ENCODE measurements at places on chromosomes 11 and 22.

- DNase-seq: no peak
Observed at GRCh38 chr11:123740787-123741158, 687 bp downstream of the ZNF202 start.

DNA sequence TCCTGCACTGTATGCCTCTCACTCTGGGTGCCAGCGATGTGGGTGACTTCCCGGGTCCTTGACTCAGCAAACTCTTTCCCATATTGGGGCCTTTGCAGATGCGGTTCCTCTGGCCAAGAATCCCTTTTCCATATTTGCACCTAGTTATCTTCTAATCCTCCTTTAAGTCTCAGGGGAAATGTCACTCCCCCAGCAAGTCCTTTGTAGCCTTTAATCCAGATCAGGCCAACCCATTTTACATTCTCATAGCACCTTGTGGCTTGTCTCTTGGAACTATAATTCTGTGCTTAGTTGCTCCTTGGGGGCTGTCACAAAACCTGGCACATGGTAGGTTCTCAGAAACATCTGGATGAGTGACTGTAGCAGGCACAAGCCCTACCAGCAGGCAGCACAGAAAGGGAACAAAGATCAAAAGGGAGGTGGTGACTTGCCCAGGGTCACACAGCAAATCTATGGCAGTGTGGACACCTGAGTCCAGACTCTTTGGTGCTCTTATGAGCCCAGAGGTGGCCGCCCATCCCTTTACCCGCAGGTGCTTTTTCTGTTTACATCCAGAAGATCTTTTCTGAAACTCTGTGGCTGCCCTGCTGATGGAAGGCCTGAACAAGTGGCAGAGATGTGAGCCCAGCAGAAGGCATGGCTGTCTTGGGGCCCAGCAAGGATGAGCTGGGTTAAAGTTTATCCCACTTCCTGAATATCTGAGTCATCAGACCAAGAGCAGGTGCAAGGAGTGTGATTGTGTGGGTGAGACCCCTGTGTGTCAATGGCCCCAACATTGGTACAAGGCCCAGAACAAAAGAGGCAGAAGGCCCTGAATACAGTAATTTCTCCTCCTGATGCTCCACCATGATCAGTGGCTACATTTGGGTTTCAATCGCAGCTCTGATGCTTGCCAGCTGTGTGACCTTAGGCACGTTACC is 78.6 kb upstream of the GRK3 start:
- no peak for DNase-seq

DNA sequence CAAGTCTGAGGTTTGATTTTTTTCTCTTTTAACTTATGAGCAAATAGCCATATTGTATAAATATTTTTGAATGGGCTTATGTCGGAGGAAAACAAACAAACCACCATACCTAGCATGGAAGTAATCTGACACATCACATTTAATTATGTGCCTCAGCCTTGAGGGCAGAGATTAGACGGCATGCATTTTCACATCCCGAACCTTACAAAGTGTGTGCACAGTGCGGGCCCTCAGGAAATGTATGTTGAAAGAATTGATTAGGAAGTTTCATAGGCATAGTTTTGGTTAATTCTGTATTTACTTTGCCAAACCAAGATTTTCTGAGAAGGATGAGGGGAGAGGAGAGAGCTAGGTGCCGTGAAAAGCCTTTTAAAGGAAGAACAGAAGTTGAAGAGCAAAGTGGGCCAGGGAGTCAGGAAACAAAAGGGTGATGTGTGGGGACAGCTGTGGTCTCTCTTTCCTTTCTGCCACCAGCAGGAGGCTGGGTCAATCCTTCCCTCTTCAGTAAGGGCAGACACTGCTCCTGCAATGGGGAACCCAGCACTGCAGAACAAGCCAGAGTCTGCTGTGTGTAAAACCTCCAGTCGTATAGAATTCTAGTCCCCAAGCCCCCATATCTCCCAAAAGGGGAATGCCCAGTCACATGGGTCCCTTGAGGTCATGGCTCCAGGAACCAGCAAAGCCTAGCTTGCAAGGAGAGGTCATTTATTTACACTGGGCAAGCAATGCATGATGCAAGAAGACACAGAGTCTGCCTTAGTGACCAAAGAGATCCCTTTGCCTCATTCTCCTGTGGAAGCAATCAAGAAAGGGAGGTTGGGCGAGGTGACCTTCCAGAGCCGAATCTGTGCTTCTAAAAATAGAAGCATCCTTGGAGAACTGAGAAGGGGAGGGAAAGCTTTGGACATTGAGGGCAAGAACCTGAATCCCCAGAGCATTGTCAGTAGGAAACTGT is 71.1 kb upstream of the OLFML1 start:
- no peak for DNase-seq

GRCh38 chr22:17777005-17777716 is 2.9 kb upstream of the BID start:
- DNase-seq: no peak

- no peak for DNase-seq
Observed at GRCh38 chr11:10164621-10165020, 129.4 kb downstream of the SBF2 start.

DNA sequence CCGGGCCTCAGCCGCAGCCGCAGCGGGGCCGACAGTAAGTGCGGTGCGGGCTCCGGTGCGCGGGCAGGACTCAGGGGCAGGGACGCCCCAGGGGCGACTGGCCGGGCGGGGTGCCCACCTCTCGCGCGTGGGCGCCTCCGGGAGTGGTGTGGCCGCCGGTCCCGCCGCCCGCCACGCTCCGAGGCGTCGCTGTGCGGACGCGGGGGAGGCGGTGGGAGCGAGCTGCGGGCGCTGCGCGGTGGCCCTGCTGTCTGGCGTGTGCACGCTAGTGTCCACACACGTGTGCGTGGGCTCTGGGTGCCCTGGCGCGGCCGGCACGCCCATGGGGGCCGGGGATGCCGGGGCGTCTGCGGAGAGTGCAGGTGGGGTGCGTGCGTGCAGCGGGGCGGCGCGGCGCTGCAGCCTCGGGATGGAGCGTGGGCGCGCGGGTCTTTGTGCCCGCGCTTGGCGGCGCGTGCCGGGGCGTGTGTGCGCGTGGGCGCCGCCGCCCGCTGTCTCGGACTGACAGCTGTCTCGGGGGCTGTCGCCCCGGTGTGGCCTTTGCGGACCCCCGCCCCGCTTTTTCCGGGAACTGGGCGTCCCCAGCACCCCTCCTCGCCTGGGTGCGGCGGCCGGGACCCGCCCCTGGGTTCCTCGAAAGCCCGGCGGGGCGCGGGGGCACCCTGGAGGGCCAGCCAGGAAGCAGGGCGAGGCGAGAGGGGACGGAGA is 804 bp downstream of the KCNK4 start:
- no peak for DNase-seq

DNA sequence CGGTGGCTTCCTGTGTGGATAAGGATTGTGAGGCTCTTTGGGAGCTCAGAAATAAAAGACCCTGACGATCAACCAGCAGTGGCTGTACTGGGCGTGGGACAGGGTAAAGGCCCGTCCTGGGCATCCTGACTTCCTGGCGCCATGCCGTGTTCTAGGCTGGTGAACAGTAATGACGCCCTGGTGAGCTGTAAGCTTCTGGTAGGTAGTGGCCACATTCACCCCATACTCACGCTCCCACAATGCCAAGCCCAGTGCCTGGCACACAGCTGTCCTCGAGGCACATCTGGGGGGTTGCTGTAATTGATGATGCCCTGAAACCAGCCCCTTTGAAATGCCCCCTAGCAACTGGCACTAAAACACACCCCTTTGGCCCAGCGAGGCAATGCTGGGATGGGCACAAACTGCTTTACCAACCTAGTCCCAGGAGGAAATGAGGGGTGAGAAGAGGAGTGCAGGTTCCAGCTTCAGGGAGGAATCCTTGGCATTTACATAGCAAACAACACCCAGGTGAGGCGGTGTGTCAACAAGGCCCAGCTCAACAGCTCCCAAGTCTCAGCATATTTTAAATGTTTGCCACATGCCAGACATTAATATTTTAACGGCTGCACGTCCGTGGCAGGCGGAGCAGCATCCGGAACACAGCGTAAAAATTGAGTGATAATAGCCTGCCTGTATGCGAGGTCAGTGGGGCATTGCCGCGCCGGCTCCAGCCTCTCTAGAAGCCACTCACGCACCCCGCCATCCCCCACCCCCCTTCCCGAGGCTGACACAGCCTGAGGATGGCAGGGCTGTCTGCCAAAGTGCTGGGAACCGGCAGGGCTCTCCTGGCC is 79.3 kb downstream of the DSCAML1 start:
- no peak for DNase-seq

GRCh38 chr22:30424534-30425326 is 838 bp upstream of the MTFP1 start:
- no peak for DNase-seq

DNA sequence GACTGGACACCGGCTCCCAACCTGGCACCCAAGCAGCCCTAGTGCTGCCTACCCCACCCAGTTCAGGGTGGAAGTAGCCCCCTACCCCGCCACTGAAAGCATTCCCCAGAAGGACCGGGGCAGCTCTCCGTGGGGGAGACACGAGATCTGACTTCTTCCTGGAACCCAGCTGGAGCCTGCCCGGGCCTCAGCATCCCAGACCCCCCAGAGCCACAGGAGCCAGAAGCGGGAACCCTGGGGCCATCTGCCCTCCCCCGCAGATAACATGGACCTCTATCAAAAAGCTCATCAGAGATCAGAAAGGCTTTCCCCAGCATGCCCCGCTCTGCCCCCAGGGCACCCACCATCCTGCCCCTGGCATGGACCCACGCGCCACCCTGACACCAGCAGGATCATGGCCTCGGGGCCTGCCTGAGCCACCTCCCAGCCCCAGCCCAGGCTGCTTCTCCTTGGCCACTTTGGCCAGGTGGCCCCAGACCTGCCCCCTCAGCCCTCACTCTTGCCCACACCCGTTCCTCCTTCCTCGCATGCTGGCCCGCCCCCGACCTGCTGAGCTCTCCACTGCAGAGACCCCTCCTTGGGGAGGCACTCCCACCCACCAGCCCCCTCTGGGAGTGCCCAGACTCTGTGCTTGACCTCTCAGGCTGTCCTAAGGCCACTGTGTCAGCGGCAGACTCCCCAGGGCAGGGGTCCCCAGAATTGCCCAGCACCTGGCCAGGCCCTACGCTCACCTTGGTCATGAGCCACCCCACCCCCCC is 17.1 kb downstream of the WNT7B start:
- no peak for DNase-seq

- no peak for DNase-seq
Observed at GRCh38 chr11:33775832-33776470, 1.6 kb upstream of the FBXO3 start.

GRCh38 chr11:126978165-126978564 is 22.4 kb downstream of the KIRREL3 start:
- DNase-seq: no peak

DNA sequence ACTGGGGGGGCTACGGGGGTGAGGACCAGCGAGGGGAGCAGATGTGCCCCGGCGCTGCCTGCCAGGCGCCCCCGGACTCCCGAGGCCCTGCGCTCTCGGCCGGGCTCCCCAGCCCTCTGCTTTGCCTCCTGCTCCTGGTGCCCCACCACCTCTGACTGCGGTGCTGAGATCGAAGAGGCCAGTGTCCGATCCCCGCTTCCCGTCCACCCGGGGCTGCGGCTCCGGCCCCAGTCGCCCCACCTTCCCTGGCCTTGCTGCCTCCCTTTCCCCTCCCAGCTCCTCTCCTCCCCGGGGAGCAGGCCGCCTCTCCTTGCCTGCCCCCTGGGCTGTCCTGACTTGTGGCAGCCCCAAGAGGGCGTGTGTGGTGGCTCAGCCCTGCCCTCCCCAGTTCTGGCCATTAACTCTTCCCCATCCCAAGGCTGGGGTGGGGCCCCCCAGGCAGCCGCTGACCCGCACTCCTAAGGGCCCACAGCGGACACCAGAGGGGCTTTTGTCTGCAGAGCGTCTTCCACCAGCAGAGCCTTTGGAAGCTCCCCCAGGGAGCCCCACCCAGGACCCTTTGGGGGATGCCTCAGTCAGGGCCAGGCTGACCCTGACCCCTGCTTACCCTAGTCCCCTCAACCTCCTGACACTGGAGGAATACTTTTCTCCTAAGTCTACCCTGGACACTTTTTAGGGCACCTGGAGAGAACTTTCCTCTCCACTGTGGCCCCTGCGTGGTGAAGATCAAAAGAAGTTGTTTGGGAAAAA is 16.6 kb downstream of the RTN4RL2 start:
- no peak for DNase-seq

- no peak for DNase-seq
Observed at GRCh38 chr11:36227044-36227443, 62.2 kb downstream of the COMMD9 start.

GRCh38 chr11:83566950-83567349 is 280.8 kb upstream of the CCDC90B start:
- DNase-seq: no peak

DNA sequence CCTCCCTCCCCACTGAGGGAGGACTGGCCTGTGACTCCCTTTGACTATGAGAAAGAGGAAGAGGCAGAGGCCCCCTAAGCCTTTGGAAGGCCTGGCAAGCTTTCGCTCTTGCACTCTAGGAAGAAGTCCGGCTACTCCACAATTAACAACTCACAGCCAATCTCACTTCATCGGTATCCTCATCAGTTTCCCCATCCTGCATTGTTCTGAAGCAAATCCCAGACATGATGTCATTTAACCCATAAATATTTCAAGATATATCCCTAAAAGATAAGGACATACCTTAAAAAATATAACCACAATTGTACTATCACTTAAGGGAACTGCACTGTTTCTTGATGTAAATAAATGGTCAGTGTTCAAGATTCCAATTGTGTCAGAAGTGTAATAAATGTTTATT is 63.1 kb downstream of the CWC15 start:
- no peak for DNase-seq

DNA sequence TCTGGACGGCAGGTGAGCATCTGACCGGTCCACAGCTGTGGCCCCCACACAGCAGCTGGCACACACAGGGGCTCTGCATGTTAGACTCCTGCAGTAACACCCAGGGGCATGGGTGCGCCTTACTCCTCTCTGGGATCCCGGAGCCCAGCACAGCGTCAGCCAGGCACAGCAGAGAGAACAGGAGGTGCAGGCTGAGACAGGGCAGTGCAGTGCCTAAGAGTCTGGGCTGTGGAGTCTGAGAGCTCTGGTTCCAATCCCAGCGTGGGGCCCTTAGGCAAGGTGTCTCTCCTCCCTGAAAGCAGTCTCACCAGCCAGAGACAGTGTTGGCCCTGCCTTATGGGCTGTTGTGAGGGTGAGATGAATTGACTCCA is 2.3 kb downstream of the NUDT8 start:
- DNase-seq: no peak

DNA sequence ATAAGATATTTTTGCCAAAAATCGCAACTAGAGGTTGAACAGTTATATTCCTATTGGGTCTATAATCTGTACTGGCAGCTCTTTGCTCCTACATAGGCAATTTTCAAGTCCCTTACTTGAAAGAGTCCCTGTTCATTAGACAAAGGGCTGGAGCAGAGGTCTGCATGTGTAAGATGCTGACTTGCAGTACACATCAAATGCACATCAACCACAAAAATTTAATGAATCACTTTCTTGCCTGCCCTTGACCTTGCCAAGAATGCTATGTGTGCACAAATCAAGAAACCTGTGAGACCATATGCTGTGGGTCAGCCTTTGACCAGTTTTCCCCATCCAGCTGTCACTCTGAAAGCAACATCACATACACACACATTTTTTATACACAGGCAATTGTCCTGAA is 661.5 kb downstream of the LRRC4C start:
- DNase-seq: no peak

Measured in activated gamma-delta T cell (primary cell).